ENCODE measurements at places on chromosomes 5 and 9. TPM values are rescaled to one million over a fixed set of nuclear protein-coding genes. Genes with fewer than 3 reads are reported as not detected.

Gene ZNF879
- 1.4 TPM for total RNA-seq

Gene ADCY2
- not detected for total RNA-seq

Gene PALM2AKAP2
- 9.4 TPM for total RNA-seq

Gene FCN2
- not detected for total RNA-seq

Gene TAF11L10
- not detected for total RNA-seq

Gene CD274
- total RNA-seq = 0.34 TPM

Gene PCDHAC2
- total RNA-seq = 0.12 TPM

Gene GLRA1
- not detected for total RNA-seq
